ENCODE measurements at places on chromosomes 12 and 14.
A peak's percentile ranks its signal among the peaks of the same experiment; 100 is the strongest.

- DNase-seq, result no peak
These were observed 983 bp upstream of the COPS7A start for GRCh38 chr12:6722863-6723262.

DNA sequence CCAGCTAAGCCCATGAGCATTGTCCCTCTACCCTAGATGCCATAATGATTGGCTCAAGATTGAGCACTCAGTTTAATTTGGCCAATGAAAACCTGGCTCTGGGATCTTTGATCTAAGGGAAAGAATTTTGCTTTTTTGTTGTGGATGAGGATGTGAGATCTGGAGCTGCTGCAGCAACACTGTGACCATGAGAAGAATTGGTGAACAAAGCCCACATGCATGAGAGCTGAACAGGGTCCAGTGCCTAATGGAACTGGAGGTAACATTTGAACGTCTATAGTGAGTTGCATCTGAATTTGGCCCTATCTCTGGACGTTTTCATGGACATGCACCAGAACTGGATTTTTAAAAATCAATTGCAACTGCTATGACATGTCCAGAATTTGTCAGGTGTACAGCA, 338.6 kb downstream of the AACS start:
- DNase-seq, result no peak

- DNase-seq, result no peak
These were observed 9.9 kb downstream of the CCDC175 start for GRCh38 chr14:59566725-59567124.

- no peak for DNase-seq
These were observed 313.0 kb upstream of the RTL1 start for GRCh38 chr14:101216366-101217079.

DNA sequence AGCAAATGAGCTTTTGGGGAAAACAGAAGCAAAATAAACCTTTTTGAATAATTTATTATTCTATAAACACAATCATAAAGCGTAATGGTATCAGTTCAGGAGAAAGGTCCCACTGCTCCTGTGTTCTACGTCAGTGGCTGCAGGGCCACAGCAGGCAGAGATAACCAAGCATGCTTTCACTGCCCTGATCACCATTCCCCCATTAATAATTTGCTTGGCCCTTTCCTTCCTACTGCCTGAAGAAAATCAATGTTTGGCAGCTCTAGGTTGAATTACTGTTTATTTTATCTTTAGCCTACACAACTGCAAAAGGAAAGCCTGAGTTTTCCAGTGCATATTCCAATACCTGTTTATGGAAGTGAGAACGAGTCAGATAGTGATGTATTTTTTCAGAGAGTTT, 369.9 kb downstream of the DIO2 start:
- no peak for DNase-seq

- no peak for DNase-seq
These were observed 1957.4 kb upstream of the SEL1L start for GRCh38 chr14:83491091-83491490.

DNA sequence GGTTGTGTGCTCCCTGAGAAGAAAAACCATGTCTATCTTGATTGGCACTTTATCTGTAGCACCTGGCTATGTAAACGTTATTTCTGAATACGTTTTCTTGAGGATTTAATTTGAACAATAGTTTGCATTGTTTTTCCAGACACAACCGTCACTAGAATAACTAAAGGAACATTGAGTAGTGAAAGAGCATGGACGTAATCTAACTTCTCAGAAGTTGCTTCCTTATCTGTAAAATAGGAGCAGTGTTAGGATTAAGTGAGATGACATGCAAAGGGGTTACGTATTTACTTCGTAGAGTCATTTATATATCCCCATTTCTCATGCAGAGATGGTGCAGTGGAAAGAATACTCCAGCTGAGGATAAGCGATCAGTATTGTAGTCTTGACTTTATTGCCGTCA, 8.1 kb downstream of the AEBP2 start:
- no peak for DNase-seq

GRCh38 chr12:124792156-124792555, 71.5 kb downstream of the SCARB1 start:
- DNase-seq, result no peak

DNA sequence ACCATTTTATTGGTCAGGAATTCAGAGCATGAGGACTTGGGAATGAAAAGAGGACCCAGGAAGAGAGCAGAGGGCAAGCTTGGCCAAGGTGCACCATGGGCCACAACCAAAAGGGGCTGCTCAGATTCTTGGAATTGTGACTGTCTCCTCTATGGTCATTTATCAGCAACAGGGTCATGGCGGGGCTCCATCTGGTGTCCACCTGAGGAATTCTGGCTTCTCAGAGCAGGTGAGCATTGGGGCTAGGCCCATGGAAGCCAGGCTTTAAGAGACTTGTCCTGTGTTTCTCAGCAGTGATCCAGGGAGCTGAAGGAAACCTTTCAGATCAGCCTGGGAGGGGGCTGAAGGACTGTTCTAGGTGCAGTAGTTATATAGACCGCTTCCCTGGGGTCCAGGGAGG, 2.6 kb upstream of the RIN3 start:
- no peak for DNase-seq

- DNase-seq, result no peak
These were observed 80.5 kb downstream of the MED13L start for GRCh38 chr12:116196752-116197718.

- no peak for DNase-seq
These were observed 74.2 kb downstream of the IFT81 start for GRCh38 chr12:110198386-110198785.

- no peak for DNase-seq
These were observed 82.5 kb downstream of the PLCZ1 start for GRCh38 chr12:18655351-18655750.

DNA sequence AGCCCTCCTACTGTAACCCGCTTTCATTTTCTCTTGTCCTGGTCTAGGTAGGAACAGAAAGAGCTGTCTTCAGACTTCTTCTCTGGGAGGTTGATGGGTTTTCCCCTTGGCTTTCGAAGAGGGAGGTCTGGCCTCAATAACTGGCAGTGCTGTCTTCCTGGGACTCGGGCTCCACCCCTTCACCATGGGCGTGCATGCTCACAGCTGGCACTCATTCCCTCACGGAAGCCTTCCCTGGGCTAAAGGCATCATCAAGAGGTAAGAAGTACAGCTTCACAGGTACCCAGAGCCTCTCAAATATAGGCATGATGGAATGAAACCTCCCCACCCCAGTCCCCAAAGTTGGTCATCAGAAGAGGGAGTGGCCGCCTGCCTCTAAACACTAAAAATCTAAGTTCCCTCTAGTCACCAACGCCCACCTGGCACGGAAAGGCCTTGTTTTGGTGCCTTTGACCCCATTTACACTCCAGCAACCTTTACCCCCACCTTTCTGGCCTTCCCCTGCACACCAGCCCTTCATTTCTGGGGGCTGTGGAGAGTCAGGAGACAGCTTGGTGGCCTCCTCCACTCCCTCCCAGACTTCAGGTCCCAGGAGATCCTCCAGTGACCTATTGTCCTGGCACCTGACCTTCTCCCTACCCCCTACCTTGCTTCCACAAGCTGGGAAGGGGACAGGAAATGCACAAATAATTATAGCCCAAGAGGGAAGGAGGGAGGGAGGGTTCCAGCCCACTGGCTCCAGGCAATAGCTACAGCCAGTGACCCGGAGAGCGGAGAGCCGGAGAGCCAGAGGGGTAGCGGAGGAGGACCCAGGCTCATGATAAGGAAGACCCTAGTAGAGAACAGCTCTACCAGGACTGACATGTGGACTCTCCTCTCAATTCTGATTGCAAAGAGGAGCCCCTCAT, 2.8 kb downstream of the RAPGEF3 start:
- no peak for DNase-seq

- peak; percentile 30 for DNase-seq
These were observed 559 bp upstream of the CKAP4 start for GRCh38 chr12:106248312-106248845.

GRCh38 chr14:41973178-41973577, 366.5 kb downstream of the LRFN5 start:
- DNase-seq, result no peak

DNA sequence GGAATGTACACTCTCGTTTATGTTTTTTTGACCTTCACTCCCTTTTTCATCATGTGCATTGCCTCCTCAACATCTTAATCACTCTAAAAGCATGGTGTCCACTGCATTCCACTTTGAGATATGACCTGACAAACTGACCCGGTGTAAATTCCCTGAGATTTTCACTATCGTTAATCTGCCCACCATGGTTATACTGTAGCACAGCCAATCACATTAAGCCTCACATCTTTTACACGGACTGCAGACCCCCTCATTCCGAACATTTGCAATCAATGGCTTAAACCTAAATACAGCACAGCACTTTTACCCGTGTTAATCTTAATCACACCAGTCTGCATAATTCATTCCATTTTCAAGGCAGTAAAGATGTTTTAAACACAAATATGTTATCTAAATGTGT, 2.4 kb downstream of the RERG start:
- no peak for DNase-seq

DNA sequence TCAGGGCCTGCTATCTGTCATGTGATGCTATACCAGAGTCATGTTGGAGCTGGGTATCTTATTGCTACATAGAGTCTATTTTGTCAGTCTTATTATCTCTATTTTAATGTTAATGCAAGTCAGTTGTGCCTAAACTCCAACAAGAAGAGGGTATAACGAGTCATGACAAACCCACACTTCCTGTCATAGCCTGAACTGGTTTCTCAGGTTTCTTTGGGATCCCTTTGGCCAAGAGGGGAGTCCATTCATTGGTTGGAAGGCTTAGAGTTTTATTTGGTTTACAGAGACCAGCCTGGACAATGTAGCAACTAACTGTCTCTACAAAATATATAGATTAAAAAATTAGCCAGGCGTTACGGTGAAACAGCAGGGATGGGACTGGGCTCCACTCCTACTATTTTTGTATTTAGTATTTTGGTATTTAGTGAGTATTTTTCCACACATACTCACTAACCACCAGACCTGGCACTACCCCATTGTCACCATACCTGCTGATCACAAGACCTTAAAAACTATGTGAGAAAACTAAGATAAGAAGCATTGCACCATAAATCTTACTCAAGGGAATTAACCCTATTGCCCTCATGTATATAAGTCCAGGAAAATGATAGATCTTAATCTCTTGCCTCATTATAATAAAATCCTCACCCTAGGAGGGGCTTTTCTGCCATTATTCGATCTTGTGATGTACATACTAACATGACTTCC, 387.5 kb downstream of the IPO8 start:
- no peak for DNase-seq

GRCh38 chr14:60188115-60188514, 22.9 kb upstream of the DHRS7 start:
- no peak for DNase-seq

DNA sequence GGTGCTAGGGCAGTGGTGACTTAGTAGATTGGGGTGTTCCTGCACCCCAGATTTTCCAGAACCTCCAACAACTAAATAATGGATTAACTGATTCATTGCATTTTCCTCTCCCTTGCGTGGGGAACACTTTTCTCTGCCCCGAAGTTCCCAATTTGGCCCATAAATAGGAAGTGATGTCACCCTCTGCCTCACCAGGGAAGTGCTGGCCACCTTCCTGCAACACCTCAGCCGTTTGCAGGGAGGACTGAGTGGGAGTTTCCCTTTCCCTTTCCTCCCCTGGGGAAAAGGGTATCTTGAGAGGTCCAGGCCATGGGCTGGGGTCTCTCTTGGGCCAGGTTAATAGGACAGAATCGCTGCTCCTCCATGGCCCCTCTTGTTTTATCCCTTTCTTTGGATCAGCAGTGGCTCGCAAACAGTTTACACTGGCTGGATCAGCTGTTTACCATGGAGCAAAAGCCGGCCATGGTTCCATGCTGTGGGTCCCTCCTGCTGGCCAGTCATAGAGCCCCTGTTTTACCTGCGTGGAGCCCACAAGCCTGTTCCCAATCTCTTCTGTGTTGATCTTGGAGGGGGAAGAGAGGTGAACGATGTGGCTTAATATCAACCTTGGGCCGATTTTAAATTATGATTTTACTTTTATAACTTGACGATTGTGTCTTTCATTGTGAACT, 91.6 kb upstream of the VRK1 start:
- no peak for DNase-seq

DNA sequence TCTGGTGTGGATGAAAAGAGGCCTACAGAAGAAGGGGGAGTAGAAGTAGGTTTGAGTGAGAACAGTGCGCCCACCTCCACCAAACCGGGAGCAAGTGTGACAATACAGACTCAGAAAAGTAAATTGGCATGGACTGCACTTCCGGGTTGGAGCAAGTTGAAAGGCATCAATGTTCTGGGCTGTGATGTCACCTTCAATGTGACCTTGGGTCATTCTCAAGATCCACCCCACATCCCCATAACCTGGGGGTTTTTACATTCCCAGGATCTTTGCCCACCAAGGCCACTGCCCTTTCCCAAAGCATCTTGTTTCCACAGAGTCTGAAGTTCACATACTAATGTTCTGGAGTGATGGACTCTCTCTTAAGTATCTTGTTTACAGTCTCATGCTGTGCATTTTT, 5.3 kb upstream of the GZMB start:
- no peak for DNase-seq

GRCh38 chr12:131159660-131160059, 206.0 kb downstream of the ADGRD1 start:
- DNase-seq, result no peak

DNA sequence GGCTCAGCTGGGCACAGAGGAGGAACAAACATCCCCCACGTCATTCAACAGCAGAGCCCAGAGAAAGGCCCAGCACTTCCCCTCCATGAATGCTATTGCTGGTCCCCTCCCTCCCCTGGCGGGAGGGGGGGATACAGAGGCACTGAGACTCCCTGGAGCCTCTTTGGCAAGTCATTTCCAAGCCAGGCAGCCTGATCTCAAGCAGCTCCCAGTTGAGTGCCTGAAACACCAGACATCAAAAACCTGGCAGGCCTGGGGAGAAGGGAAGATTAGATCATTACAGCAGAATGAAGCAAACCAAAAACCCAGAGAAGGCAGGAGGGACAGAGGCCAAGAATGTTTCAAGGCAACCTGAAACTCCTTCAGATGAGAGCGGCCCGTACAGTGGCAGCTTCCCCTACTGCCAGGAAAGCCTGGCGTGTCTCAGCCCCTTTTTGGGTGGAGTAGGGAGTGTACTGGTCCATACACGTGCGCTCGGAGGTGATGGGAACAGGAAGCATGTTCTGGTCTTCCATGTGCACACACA, 92.1 kb downstream of the LRRC74A start:
- peak; percentile 89 for DNase-seq

- DNase-seq, result no peak
These were observed 273.7 kb downstream of the SLC6A15 start for GRCh38 chr12:84638811-84639368.

GRCh38 chr12:77724367-77724957, 106.2 kb upstream of the NAV3 start:
- no peak for DNase-seq

- DNase-seq, result no peak
These were observed 77.8 kb downstream of the SMOC1 start for GRCh38 chr14:69956970-69957369.

GRCh38 chr12:116931665-116932064, 20.9 kb downstream of the FBXW8 start:
- DNase-seq, result no peak

GRCh38 chr12:18676996-18677588, 60.7 kb downstream of the PLCZ1 start:
- DNase-seq, result no peak

- DNase-seq, result no peak
These were observed 32.6 kb downstream of the NUAK1 start for GRCh38 chr12:106106061-106106566.
